ENCODE measurements at places on chromosomes 2 and 18.

GRCh38 chr18:8333961-8334360, 275.3 kb upstream of the RAB12 start:
- H3K27me3 ChIP-seq, result peaks cover 2% of the 10 kb centered on the region
- H3K4me1 ChIP-seq, result no peaks in the 10 kb centered on the region
- DNase-seq, result no peak

DNA sequence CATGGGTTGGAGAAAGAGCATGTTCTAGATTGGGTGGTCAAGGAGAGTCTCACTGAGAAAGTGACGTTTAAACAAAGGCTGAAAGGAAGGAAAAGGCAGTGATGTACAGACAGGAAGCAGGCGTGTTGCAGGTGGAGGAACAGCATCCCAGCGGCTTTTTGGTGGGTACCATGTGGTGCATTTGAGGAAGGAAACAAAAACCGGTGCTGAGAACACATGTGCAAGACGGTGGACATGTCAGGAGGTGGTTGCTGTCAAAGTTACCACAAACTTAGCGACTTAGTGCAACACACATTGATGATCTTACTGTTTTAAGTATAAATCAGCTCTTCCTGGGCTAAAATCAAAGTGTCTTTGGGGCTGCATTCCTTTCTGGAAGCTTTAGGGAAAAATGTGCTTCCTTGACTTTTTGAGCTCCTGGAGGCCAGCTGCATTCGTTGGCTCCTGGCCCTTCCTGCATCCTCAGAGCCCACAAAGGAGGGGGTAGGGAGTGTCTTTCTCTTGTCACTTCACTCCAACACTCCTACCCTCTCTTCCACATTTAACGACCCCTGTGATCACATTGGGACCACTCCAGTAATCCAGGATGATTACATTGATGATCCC, 380.6 kb downstream of the FBXO15 start:
- no peak overlapping the region for H3K27ac ChIP-seq
- no peak for DNase-seq
- H3K36me3 ChIP-seq, result no peaks in the 10 kb centered on the region
- no peaks in the 10 kb centered on the region for H3K27me3 ChIP-seq

GRCh38 chr18:46378864-46379207, 274.7 kb downstream of the HAUS1 start:
- no peak overlapping the region for H3K27ac ChIP-seq
- no peak overlapping the region for H3K4me3 ChIP-seq
- H3K4me1 ChIP-seq, result no peaks in the 10 kb centered on the region
- DNase-seq, result no peak

- H3K4me1 ChIP-seq, result no peaks in the 10 kb centered on the region
- no peak overlapping the region for H3K27ac ChIP-seq
- no peaks in the 10 kb centered on the region for H3K36me3 ChIP-seq
Measured at GRCh38 chr2:37635504-37636380, 35.7 kb downstream of the CDC42EP3 start.
